ENCODE measurements at places on chromosomes 16 and 17.

DNA sequence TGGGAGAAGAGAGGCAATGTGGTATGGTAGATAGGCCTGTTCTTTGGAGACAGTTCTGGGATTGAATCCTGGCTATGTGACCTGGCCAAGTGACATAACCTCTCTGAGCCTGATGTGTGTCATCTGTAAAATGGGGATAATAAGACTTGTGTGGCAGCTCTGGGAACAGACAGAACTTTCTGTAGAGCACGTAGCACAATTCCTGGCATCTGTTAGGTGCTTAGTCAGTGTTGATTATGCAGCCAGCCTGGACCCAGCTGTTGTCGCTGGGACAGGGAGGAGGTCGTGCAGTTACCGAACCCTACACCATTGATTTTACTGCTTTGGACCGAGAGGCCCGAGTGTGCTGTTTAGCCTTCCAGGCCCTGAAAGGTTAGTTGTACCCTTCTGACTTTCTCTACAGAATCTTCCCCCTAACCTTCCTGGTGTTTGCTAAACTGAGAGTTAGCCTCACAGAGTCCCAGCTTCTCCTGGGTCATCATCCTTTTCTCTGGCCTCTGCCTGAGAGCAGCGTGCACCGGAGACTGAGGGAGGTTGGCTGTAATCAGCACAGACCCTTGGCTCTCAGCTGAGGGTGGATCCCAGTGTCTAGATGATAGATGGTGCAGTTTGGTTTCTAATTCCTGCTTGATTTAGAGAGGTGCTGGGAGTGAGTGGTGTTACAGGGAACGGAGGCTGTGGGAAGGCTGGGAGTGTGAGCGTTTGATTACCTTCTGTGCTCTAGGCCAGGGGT, 31.9 kb downstream of the MSI2 start:
- DNase-seq: no peak

- no peak for DNase-seq
These were observed 5.8 kb upstream of the ATP2C2 start for GRCh38 chr16:84362471-84362941.

GRCh38 chr16:62870554-62870953, 834.3 kb upstream of the CDH8 start:
- DNase-seq: no peak

DNA sequence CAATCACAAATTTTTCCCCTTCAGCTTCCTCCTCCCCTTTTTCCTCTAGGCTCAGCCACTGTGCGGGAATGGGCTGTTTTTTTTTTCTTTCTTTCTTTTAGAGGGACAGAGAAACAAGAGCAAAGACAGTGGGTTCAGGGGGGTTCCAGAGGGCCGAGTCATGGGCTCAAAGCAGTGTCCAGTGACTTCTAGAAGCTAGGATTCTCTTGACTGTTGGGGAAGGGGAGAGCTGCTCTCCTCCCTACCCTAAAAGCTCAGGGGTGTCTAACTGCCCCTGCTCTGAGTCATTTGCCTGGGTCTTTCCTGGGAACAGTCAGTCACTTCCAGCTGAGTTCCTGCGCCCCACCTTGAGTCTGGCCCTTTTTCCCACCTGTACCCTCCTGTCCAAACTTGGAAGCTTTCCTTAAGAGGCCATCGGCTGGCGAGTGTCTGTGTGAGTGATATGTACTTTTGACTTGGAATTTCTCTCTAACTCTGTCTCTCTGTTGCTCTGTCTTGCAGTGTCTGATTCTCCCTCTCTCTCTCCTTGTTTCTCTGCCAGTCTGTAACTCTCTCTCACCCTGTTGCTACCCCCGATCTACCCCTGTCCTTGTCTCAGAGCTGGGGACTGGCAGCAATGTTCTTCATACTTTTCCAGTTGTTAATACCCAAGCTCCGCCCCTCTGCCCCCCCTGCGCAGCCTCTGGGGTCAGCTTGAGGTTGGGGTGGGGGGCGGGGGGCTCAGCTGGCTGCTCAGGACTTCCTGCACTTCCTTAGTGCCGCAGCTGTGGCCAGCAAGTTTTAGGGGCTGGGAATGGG, 2.4 kb downstream of the THRA start:
- DNase-seq: no peak

GRCh38 chr17:51869387-51869786, 289.1 kb downstream of the CA10 start:
- no peak for DNase-seq

GRCh38 chr16:71410146-71410545, 31.7 kb downstream of the TLE7 start:
- no peak for DNase-seq

DNA sequence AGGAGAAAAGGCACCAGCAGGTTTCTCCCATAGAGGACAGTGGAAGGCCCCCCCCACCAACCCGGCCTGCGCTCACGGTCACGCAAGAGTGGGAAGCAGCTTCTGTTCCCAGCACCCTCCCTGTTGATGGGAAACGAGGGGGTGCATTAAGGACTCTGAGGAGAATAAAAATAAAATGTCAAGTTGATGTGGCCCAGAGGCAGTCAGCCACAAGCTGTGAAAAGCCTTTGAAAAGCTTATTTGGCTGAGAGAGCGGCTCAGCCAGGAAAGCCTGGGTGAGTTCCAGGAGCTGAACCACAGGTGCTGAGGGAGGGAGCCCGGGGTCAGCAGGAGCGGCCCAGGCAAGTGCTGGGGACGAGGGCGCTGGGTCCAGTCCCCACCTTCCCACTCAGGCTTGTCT, 26.9 kb upstream of the SPATA32 start:
- DNase-seq: no peak

DNA sequence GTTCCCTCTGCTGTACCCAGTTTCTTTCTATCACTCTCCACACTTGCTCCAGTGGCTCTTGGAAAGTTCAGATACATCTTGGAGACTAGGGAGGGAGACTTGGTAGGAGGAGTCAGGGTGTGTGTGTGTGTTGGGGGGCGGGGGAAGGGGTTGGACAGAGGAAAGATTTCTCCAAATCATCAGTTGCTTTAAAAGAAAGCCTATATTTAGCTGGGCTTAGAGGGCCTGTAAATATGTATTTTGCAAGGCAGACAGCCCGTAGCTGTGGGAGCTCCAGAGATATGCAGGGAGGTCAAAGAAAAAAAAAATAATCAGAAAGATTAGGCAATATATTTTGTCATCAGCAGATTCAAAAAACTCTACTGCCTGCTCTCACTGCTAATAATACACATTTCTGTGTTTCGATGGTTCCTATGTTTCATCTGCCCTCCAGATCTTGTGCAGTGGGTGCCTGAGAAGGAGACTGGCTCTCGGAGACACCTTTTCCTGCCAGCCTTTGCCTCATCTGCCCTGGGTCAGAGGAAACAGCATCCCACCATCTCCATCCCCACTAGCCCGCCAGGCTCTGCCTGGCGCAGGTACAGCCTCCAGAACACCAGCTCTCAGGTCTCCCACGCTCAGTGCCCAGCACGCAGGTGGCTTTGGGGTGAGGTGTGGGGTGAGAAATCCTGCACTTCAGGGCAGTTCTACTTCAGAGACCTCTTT, 4.8 kb upstream of the PPP1R9B start:
- no peak for DNase-seq

DNA sequence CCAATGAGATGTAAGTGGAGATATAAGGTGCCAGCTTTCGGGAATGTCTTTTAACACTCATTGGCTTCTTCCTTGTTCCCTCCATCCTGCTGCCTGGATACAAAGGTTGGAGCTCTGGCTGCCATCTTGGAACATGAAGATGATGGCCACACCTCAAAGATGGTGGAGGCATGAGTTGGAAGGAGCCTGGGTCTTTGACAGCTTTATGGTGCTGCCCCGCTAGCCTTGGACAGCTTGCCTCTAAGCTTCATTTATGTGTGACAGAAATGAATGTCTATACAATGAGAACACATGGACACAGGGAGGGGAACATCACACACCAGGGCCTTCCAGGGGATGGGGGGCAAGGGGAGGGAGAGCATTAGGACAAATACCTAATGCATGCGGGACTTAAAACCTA, 13.6 kb downstream of the GP2 start:
- DNase-seq: no peak

GRCh38 chr17:50923611-50924010, 57.5 kb upstream of the TOB1 start:
- DNase-seq: no peak

DNA sequence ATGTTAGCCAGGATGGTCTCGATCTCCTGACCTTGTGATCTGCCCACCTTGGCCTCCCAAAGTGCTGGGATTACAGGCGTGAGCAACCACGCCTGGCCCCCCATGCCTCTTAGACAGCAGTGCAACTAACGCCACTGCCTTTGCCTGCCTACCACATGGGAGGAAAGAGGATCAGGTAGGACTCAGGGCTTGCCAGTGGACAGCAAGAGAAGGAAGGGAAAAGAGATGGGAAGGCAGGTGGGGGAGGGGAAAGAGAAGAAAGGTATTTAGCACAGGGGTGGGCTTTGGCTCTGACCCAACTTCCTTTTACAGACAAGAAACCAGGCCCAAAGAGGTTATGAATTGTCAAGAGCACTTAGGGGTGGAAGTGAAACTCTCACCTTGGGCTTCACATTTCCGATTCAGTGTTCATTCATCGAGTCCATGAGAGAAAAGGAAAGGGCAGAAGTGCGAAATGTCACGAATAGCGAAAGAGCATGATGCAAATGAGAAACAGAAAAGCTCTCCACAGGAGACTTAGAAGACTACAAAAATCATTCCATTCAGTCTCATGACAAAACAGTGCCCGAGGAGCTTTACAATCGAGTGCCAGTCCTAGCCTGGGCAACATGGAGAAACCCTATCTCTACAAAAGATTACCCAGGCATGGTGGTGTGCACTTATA, 36.4 kb downstream of the CDK5R1 start:
- peak; percentile 78 for DNase-seq

DNA sequence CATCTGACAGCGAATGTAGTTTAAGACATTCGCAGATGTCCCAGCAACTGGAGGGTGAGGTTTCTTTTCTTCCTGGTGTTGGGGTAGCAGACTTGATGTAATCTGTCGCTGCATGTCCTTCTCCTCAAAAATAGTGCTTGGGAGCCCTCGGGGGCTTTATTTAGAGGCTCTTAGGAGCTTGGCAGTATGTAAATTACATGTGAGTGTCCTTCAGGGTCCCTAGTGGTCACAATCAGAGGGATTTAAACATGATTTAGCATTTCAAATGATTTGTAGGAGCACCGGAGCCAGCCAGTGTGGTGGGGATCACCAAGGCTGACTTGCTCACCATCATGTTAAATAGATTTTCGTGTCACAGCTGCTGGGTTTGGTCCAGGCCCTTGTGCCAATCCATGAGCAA, 8.8 kb upstream of the SALL1 start:
- no peak for DNase-seq

GRCh38 chr16:89413811-89414585, 76.4 kb downstream of the ANKRD11 start:
- DNase-seq: no peak

All from T-helper 2 cell treated with Interferon-gamma antibody and Interleukin-4, amounts not matched to agents 5 μg/mL and 100 μg/mL, for 36 hours (primary cell).